NB4 (cell line): ENCODE measurements at places on chromosomes 5 and 9.

- DNase-seq = peak; percentile 22
These were observed 1571.3 kb downstream of the MAT2B start for GRCh38 chr5:165076686-165077085.

DNA sequence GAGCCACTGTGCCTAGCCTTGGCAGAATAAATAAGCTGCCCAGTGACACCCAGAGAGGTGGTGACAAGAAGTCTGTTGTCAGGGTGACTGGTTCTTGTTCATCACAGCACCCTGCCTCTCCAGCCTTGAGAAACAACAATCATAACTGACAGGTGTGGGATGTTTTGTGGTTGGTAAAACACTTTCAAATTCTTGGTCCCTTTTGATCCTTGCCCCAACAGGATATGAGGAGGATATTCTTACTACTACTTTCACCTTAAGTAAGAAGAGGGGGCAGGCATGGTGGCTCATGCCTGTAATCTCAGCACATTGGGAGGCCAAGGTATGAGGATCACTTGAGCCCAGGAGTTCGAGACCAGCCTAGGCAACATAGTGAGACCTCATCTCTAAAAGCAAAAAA, 14.2 kb upstream of the FRRS1L start:
- no peak for DNase-seq

DNA sequence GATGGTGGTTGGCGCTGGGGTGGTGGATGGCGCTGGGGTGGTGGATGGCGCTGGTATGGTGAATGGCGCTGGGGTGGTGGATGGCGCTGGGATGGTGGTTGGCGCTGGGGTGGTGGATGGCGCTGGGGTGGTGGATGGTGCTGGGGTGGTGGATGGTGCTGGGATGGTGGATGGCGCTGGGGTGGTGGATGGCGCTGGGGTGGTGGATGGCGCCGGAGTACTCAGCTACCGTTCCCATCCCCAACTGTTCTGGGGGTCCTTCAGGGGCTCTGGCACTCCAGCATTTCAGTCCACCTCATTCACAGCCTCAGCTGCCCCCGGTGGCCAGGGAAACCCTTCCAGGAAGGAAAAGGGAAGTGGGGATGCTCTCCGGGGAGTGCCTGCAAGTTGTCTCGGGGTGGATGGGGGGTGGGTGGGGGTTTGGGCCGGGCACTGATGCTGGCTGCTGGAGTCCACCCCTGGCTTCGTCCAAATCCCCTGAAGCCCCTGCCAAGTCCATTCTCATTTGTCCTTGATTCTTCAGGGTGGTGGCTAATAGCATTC, 147.3 kb upstream of the COL5A1 start:
- no peak for DNase-seq

DNA sequence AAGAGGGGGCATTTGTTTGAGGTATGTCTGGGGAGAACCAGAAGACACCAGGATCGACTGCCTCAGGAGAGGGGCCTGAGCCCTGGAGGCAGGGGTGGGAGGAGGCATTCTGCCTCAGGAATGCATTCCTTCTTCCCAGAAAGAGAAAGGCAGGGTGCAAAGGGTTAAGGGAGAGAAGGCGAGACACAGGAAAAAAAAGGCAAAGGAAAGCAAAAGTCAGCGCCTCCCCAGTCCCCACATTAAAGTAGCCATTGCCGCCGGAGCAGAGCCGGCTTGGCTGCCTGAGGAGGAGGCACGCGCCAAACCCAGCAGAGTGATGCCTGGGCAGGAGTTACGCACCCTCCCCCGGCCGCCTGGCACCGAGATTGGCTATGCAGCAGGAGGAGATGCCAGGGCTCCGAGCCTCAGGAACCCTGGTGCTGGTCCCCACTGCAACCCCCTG, 123.8 kb upstream of the PHYKPL start:
- no peak for DNase-seq

GRCh38 chr5:104538734-104539133, 976.1 kb upstream of the NUDT12 start:
- DNase-seq = no peak

DNA sequence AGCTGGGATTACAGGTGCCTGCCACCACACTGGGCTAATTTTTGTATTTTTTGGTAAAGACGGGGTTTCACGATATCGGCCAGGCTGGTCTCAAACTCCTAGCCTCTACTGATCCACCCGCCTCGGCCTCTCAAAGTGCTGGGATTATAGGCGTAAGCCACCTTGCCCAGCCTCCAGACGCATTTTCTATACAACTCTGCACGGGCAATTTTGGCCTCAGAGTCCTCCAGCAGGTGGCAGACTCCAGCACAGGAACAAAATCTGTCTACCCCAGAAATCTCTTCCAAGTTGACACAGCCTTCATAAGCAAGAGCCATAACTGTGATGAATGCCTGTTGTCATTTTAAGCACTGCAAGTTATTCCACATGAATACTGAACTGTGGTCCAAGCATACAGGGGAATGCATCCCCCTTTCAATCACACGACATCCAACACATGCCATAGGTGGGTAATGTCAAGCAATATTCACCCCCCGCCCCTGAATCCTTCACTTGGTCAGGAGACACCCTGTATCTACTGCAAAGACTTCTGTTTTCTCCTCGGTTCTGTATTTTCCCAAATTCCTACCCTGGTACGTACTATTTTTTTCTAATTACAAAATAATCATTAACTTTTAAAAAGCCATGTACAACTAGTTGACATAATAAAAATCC, 50.8 kb downstream of the ALDH7A1 start:
- peak; percentile 60 for DNase-seq

DNA sequence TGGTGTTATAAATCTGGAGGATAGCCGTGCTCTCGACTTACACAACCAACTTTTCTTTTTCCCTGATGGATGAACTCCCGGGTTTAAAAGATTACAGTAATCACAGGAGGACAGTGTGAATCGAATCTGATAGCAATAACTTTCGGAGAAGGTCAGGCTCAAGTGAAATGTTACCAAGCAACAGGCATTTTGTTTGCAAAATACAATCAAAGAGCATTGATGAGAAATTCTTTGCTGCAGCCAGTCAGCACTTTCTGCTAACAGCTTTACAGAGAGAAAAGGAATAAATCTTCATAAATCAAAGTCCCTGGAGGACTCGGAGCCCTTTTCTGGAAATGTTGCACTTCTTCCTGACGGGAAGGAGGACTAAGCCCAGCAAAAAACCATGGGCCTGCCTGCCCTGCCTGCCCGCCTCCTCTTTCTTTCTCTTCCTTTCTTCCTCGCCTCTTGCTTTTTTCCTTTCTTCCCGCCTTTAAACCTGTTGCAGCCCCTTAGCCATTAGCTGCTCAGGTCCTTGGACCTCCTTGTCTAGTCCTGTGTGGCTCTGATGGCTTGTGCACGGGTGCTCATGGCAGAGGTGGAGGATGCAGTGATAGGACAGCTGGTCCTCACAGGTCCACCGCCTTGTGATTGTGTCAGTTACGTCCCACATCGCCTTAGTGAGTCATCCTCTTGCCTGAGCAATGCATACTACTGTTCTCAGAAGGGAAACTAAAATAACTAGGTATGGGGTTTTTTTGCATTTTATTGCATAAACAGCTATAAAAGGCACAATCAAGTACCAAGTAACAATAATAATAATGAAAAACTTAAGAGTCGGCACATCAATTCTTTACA, 6.2 kb downstream of the DMRT3 start:
- DNase-seq = peak; percentile 59
